ENCODE measurements at places on chromosomes 7 and 10. TPM values are rescaled to one million over a fixed set of nuclear protein-coding genes. Genes with fewer than 3 reads are reported as not detected.
A peak's percentile ranks its signal among the peaks of the same experiment; 100 is the strongest.

GRCh38 chr10:108052981-108053380 lies 888.5 kb upstream of the SORCS1 start:
- no peak for DNase-seq

The NPVF gene
- total RNA-seq, result not detected

DNA sequence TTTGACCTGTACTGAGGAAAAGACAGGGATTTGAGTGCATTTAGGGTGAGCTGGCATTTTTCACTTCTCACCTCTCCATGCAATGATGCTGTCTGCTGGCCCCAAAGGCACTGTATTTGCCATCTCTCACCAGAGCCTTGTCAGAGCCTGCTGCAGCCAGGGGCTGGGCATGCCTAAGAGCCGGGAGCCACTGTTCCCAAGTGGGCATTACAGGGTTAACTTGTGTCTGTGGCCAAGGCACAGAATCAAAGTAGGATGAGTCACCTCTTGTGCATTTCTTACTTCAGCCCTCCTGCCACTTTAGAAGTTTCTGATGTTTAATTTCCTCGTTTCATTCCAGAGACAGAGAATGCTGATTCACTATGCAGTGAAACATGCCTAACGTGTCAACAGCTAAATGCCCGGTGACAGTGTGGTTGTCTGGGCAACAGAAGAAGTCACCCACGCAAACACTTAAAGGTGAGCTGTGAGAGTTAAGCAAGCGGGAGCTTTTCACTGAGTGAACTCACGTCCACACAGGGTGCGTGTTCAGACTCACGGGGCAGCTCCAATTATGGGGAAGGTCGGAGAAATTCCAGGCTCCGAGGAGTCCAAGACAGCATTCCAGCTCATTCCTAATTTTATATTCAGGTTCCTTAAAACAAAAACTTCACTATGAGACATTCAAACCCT lies 57.1 kb upstream of the IGFBP3 start:
- no peak for DNase-seq

DNA sequence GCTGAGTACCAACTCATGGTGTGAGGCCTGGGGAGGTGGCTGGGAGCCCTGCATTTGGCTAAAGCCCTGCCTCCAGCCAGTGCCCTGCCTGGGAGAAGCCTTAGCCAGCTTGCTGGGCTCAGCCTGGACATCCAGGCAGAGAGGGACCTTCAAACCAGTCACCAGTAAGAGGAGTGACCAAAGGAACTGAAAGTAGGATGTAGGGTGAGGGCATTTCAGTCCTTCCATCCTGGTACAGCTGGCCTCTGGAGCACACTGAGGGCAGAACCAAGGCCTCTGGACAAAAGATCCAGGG lies 124.8 kb downstream of the ADCY1 start:
- DNase-seq, result no peak

DNA sequence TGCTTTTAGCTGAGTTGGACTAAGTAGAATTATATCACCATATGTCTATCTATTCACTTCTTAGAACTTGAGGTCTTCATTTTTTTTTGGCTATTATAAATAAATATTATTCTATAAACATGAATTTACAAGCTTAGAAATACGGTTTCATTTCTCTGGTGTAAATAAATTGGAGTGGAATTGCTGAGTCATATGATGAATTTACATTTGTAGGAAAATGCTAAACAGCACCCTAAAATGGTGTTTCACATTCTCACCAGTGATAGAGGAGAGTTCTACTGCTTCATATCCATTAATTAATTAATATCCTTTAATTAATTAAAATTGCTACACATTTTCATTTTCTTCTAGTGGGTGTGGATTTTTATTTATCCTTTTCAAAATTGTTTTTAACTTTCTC lies 318.3 kb downstream of the MDFIC start:
- DNase-seq, result no peak

DNA sequence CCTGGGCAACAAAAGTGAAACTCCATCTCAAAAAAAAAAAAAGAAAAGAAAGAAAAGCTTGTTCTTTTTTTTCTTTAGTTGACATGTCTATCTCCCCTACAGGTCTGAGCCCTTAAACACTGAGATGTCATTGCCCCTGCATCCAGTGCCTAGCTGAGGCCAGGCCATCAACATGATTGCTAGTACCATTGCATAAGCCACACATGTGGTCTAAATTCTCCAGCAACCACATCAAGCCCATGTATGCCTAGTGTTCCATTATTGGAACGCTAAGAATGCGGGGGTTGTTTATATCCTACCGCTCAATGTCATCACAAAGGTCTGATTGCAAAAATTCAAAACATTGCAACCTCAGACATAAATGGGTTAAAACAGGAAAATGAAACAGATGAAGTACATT lies 62.7 kb downstream of the NPTX2 start:
- DNase-seq, result no peak

GRCh38 chr7:123784263-123784662 lies 35.5 kb upstream of the WASL start:
- DNase-seq, result no peak

- DNase-seq, result no peak
These were observed 4.9 kb downstream of the ZNF277 start for GRCh38 chr7:112211348-112211907.

GRCh38 chr7:159218170-159218569 lies 73.5 kb upstream of the VIPR2 start:
- no peak for DNase-seq

The GBX1 gene
- total RNA-seq, result not detected

GRCh38 chr10:43585046-43585445 lies 10.6 kb upstream of the ZNF239 start:
- DNase-seq, result no peak

GRCh38 chr10:29883231-29883630 lies 176.2 kb downstream of the JCAD start:
- DNase-seq, result no peak

The HIP1 gene
- 27.8 TPM for total RNA-seq

The MRLN gene
- not detected for total RNA-seq

- no peak for DNase-seq
These were observed 57.5 kb downstream of the CAMK2B start for GRCh38 chr7:44267719-44268421.

The PLXNA4 gene
- not detected for total RNA-seq

The MACROH2A2 gene
- total RNA-seq, result not detected

The SPDYE5 gene
- not detected for total RNA-seq

GRCh38 chr7:36045830-36046341 lies 107.2 kb upstream of the EEPD1 start:
- DNase-seq, result no peak

- no peak for DNase-seq
These were observed 7.4 kb downstream of the ZNF365 start for GRCh38 chr10:62381385-62382102.

The ASIC3 gene
- 22.3 TPM for total RNA-seq

The ZNF365 gene
- total RNA-seq, result not detected

DNA sequence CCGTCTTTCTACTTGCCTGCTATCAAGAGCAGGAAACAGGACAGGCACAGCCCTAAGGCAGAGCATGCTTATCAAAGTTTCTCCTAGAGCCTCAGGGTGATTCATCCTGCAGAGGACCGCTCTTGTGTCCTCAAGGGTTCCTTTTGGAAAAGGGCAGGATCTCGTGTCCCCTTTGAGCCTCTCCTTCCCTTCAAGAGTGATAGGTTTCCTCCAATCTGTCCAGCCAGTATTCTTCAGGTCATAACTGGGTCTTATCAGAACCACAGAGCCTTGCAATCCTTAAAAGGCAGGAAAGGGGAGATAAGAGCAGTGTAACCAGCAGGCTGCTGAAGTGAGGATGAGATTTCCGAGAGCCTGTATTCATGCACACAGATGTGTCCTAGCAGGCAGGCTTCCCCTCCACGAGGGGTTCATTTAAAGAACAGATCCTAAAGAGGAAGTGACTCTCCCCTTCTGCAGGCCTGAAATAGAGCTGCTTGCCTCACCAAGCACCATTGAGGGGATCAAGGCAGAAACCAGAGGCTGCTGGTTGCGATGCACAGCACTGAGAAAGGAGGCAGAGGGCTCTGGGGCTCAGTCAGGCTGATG lies 90.5 kb upstream of the SVIL start:
- no peak for DNase-seq

- no peak for DNase-seq
These were observed 599.7 kb downstream of the KCNMA1 start for GRCh38 chr10:77037735-77038403.

The LIPJ gene
- total RNA-seq, result not detected

The TMEM236 gene
- 0.06 TPM for total RNA-seq

The EBF3 gene
- not detected for total RNA-seq

DNA sequence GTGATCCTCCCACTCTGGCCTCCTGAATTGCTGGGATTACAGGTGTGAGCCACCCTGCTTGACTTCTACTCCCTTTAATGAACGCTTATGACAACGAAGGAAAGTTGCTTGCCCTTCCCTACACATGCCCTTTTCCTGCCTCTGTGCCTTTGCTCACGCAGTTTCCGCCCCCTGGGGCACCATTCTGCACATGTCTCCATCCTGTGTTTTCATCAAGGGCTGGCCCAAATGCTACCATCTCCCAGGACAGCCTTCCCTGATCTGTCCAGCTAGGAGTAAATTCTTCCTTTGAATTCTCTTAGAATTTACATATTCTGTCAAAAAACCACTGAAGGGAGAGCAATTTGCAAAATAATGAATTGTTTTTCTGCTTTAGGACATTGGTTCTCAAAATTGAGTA lies 50.0 kb upstream of the KMT2C start:
- no peak for DNase-seq

- DNase-seq, result no peak
These were observed 193.8 kb downstream of the THSD7A start for GRCh38 chr7:11638011-11638774.

GRCh38 chr10:88289342-88289741 lies 293.8 kb downstream of the RNLS start:
- peak; percentile 34 for DNase-seq

The HIPK2 gene
- total RNA-seq, result 10.3 TPM

DNA sequence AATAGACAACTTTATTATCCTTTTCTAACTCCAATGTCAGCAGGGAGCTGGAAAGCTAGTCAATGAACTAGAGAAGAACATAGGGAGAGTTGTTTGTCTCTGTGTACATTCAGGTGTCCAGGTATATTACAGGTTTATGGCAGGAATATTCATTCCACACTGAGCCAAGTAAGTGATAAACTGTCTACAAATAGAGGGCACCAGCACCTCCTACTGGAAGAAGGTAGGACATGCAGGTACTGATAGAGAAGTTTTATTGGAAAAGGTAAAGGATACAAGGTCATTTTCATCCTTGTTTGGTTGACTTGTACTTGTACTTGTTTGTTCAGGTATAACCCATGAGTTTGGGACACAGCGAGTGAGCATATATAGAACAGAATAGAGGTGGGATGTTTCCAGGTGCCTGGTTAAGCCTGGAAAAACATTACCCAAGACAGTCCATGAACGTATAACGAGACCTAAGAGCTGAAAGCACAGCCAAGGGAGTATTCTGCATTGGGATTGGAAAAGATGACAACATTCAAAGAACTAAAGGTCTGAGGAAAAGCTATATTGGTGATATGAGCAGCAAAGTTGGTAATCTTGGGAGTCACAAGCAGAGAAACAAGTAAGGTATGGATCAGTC lies 61.4 kb upstream of the PPP1R3C start:
- peak; percentile 22 for DNase-seq

DNA sequence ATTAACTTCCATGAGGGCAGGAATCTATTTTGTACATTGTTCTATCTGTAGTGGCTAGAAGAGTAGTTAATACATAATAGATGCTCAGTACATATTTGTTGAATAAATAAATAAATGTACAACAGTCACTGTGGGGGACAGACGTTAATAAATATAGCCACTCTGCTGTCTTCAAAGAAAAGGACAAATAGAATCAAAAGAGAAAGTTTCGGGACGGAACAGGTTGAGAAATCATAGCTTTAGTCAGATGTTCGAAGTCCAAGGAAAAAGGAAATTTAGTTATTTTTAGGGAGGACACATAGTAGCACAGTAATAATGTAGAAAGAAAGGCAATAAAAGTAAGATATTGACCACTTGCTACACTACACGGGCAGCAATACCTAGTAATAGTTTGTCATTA lies 861.4 kb downstream of the PCDH15 start:
- no peak for DNase-seq

DNA sequence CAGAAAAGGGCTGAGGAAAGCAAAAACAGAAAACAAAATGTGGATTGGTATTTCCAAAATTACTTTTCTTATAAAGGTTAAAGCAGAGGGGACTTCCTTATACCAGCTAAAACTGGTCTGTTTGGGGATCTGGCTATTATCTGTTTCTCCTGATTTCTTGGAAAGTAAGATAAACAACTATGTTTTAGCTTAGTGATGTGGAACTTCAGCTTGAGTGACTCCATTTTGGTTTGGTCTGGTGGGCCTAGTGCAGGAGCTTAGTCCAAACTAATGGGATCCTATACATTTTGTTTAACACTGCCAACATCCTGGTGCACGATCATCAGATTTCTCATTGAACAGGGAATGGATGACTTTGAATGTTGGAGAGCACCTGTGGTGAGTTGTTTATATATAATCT lies 283.5 kb downstream of the ADK start:
- DNase-seq, result no peak

All from OCI-LY7 (cell line).